Brain (organoid and tissue), 16 donors: ENCODE measurements at places on chromosomes 7 and 10. TPM values are rescaled to one million over a fixed set of nuclear protein-coding genes. Genes with fewer than 3 reads are reported as not detected.
A peak's percentile ranks its signal among the peaks of the same experiment; 100 is the strongest.

Gene NODAL
- 1.3 TPM for polyA plus RNA-seq

Gene DCLRE1A
- 3.9 TPM for polyA plus RNA-seq

GRCh38 chr7:123580406-123581161, 21.0 kb upstream of the ASB15 start:
- peak; percentile 11 for DNase-seq

Gene UNCX
- not detected for polyA plus RNA-seq

Gene LIPM
- polyA plus RNA-seq = not detected

GRCh38 chr10:119786117-119786769, 60.4 kb downstream of the INPP5F start:
- DNase-seq = no peak

DNA sequence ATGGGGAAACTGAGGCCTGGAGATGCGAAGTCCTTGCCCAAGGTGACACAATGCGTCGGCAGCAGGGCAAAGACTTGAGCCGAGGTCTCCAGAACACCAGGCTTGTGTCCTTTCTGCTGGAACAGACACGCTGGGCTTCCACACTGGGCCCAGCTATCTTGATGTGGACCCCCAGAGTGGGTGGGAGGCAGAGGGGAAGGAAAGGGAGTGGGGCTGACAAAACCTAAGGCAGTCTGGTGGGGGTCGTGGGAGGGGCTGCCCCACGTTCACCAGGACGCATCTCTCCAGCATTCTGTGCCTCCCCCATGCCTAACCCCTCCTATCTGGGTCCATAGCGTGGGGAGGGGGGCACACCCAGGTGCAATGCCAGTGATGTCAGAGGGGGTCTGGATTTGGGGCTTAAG, 38.1 kb downstream of the PPIF start:
- no peak for DNase-seq

DNA sequence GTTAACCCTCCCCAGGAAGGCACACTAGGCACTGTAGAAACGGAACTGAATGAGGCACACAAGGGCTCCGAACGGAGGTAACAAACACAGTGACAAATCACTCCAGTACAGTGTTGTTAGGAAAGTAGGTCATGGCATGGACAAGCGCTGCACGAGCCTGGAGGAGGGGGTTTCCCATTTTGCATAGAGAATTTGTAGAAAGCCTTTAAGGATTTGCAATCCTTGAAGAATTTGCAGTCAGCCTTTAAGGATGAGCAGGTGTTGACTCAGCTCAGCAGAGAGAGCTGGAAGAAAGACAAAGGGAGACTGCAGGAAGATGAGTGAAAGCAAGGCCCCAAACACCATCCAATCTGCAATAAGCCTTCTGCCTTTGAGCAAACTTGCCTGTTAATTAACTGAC, 51.1 kb upstream of the PPP1R3C start:
- DNase-seq = no peak

Gene CYP2C8
- not detected for polyA plus RNA-seq

GRCh38 chr10:78394047-78394446, 360.4 kb downstream of the RPS24 start:
- DNase-seq = no peak

GRCh38 chr7:69411018-69411417, 187.3 kb upstream of the AUTS2 start:
- DNase-seq = no peak

DNA sequence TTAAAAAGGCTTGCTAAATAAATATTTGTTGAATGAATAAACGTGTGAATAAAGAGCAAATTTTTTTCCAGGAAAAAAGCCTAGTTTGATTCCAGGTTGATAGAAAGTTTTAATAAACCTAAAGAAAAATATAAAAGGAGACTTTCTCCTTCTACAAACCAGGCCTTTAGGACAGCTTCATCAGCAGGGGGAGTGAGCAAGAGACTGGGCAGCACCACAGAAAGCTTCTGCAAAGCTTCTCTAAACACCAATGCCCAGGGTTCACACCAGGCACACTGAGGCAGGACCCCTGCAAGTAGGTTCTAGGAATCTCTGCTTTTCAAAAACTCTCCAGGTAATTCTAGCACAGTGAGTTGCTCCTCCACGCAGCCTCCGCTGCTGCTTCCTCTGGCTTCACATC, 66.4 kb upstream of the SEC61G start:
- no peak for DNase-seq

Gene CLDN12
- 6.3 TPM for polyA plus RNA-seq

GRCh38 chr10:58970160-58970915, 206.1 kb upstream of the PHYHIPL start:
- DNase-seq = no peak

GRCh38 chr7:93117852-93118530, at the start of gene SAMD9:
Gene SAMD9 (minus strand): TSS chr7:93117979. CDS start chr7:93106097, 11,882 bp downstream.
- peak; percentile 34 for DNase-seq

- peak; percentile 93 for DNase-seq
Observed at GRCh38 chr7:36985866-36986400, 261.6 kb upstream of the AOAH start.

DNA sequence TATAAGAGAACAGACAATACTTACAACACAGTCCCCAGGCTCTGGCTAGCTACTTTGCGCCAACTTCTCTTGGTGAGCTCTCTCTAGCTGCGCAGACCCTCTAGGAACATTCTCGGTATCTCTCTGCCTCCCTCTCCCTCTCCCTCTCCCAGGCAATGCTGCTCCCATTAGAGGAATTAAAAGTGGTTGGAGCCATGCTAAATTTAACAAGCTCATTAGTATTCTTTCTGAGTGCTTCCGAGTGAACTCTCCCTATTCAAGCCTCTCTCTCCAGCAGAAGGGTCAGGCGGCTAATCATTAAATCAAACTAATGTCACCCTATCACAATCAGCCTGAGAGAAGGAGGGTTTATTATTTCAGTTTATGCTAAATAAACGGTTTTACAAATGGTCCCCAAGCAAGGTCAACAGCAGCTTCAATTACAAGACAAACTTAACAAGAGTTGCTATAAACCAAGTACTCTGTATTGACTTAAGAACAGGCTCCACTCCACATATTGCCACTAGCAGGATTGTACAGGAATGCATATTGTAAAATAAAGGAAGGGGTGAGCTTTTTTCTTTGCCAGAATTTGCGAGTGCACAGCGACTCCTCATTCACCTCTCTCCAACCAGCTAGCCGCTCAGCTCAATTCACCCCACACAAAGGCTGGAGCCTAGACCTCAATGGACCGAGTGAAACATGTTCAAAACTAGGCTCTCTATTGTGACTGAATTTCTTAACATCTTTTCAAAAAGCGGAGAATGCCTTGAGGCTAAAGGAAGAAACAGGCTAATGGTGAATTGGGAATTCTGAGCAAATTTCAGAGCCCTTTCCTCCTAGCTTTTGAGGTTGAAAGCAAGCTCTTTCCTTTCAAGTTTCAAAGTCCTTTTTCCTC, 84.4 kb downstream of the GLI3 start:
- peak; percentile 85 for DNase-seq

Gene LIPK
- polyA plus RNA-seq = not detected

Gene SPDYE11
- polyA plus RNA-seq = not detected

Gene ITIH2
- 0.54 TPM for polyA plus RNA-seq

- no peak for DNase-seq
Observed at GRCh38 chr10:71089162-71089561, 123.2 kb upstream of the UNC5B start.

DNA sequence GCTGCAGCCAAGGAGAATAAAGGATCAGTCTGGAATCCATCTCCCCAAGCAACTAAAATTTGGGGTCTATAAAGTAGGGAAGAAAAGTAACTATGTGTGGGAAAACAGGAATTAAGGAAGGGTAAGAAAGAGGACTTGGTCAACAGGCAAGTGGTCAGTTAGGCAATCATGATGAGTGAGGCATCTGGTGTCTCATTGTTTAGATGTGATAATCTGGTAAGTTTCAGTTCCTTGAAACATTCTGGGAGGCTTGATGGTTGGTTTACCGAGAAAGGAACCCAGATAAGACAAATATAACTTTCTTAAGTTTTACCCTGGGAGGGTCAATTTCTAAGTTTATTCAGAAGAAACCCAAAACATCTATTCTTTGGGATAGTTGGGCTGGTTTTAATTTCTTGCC, 22.3 kb downstream of the HYAL4 start:
- DNase-seq = no peak

DNA sequence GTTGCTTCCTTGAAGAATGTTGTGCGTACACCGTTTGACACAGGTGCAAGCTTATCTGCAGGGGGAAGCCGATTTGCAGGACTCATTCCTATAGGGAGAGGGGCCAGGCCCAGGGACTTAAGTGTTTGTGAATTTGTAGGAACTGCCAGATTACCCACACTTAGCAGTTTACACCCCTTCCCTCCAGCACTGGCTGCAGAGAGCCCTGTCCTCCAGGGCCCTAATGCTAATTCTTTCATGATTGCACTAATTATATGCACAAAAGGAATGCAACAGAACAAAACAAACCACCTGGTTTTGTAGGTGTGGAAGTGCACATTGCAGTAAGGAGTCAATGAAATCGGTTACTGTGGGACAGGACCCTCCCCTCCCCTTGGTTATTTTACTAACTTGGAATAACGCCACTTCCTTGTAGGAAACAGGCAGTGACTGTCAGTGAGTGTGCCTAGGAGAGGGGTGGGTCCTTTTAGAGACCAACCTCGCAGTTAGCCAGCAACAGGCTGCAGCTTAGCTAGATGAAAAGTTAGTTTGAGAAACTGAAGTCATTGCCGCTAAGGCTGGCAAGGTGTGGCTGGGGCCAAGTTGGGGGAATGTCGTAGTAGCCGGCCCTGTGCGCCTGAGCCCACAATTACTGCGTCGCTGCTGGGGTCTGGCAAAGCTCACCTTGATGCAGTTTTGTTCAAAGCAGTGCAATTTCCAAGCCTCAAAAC, 60.6 kb downstream of the CUX1 start:
- no peak for DNase-seq

Gene BTBD16
- 0.97 TPM for polyA plus RNA-seq

- no peak for DNase-seq
Observed at GRCh38 chr7:2015251-2015871, 217.4 kb downstream of the MAD1L1 start.

DNA sequence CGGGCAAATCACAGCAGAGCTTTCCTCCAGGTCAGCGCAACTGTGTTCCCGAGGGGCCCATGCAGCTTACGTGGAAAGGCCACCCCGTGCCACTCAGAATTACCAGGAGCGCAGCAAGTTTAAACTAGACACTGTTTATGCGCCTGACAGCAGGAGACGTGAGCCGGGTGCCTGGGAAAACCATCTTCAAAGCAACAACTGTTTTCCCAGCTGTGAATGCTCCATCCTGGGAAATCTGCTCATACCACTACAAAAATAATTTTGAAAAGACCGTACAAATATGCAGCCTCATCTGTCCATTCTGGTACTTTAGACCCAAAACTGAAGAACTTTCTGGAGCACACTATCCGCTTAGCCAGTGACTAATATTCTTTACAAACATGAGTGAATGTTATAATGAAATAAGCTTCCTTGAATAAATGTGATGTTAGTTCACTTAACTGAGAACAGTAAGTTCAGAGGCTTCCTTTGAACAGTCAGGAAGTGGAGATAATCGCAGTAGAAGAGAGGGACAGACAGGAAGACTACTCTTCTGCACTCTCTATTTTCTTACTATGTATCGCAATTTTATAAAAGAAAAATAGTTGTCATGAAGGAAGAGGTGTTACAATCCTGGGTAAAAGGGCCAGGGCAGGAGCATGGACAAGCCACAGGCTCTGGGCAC, 16.7 kb downstream of the GPER1 start:
- no peak for DNase-seq

- no peak for DNase-seq
Observed at GRCh38 chr7:29853789-29854188, 47.5 kb downstream of the WIPF3 start.

DNA sequence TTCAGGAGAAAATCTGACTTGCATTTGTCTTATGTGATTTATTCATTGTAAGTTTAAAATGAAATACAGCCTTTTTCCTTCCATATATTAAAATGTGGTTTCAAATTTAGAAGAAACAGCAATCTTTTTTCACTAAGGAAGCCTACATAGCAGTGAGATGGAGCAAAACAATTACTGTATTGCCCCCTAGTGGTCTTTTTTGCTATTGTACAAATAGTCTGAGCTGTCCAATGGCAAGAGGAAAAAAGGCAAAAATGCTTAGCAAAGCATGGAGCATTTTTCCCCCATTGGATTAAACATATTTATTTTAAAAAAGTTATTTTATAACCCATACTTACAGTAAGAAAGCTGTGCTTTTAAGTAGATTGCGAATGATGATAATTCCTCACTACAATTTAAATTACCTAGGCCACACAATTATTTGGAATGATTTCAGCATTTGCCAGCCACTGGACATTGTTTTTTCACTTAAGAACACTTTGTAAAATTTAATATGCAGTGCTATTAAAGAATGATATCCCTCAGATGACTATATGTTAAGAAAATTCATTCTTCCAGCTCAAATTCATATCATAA, 119.5 kb downstream of the CPED1 start:
- peak; percentile 88 for DNase-seq

Gene ZNF503
- 7.6 TPM for polyA plus RNA-seq

Gene ABCA13
- polyA plus RNA-seq = not detected

Gene MEOX2
- polyA plus RNA-seq = not detected

Gene SLC13A4
- 7.1 TPM for polyA plus RNA-seq

- DNase-seq = no peak
Observed at GRCh38 chr10:77431209-77431611, 206.4 kb downstream of the KCNMA1 start.

DNA sequence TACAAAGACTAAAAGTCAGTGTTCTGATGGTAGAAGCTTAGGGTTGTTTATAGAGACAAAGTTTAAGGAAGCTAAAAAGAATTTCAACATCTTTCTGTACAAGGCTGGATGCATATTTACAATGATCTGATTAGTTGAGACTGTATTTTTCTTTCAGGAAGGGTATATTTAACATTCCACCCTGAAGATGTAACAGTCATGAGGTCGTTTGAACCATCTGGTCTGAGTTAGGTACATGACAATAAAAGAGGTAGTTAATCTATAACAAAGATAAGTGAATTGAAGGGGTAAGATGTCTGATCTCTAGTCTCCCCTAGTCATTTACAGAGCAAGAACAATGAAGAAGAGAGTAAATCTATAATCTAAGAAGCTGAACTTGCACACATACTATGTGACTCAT, 821.2 kb downstream of the CNTNAP2 start:
- no peak for DNase-seq
